Omental fat pad (tissue), 4 donors: ENCODE measurements at places on chromosomes 3 and 15. TPM values are rescaled to one million over a fixed set of nuclear protein-coding genes. Genes with fewer than 3 reads are reported as not detected.

The ALPK3 gene
- total RNA-seq, result 3.2 TPM

The SKOR1 gene
- 0.19 TPM for total RNA-seq

The IL12A gene
- 2.4 TPM for total RNA-seq

The FANCD2OS gene
- not detected for total RNA-seq

GRCh38 chr15:69313432-69314000 lies 14.8 kb downstream of the PAQR5 start:
- DNase-seq, result no peak

- no peak for DNase-seq
Observed at GRCh38 chr3:120227710-120228347, 57.2 kb downstream of the GPR156 start.

DNA sequence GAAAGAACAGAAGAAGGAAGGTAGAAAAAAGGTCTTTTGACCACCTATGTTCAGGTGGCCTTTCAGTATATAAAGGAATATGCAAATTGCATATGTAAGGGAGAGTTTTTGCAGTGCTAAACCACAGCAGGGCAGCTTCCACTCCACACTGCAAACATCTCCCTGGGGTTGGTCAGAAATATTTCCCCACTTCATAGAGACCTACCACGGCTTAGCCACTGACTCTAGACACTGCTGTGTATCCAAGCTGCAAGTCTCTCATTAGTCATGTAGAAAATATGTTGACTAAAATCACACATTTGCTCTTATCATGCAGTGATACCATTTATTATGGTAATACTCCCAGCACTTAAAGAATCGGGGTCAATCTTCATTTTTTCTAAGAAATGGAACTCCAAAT lies 214.9 kb upstream of the NR2F2 start:
- no peak for DNase-seq

GRCh38 chr15:63176302-63176701 lies 13.1 kb upstream of the RAB8B start:
- DNase-seq, result no peak

GRCh38 chr3:150764566-150764965 lies 1.6 kb upstream of the SIAH2 start:
- DNase-seq, result no peak

DNA sequence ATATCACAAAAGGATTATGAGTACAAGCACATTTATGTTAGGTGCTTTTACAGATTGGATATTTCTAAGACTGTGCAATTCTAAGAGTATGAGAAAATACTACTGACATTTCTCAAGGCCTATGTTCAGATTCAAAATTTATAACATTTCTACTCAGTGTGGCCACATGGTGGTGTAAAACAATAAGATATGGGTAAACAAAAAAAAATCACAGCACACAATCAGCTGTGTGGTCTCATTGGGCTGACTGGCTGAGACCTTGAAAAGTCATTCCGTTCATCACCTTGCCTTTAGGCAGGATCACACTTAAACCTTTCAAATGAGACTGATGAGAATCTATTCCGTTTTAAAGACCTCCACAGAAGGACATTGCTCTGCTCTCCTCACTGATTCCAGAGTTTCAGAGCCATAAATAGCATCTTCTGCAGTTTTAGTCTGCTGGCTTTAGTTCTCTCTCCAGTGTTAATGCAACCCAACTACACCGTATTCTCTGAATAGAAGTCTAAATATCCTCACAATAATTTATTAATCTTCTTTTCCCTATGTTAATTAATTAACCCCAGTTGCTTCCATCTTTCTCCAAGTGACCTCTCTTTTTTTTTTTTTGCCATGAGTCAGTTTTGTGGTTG lies 158.2 kb downstream of the SPATA16 start:
- no peak for DNase-seq

- no peak for DNase-seq
Observed at GRCh38 chr3:142240708-142241107, 15.3 kb upstream of the GK5 start.
